ENCODE measurements at places on chromosomes 2 and 18.

DNA sequence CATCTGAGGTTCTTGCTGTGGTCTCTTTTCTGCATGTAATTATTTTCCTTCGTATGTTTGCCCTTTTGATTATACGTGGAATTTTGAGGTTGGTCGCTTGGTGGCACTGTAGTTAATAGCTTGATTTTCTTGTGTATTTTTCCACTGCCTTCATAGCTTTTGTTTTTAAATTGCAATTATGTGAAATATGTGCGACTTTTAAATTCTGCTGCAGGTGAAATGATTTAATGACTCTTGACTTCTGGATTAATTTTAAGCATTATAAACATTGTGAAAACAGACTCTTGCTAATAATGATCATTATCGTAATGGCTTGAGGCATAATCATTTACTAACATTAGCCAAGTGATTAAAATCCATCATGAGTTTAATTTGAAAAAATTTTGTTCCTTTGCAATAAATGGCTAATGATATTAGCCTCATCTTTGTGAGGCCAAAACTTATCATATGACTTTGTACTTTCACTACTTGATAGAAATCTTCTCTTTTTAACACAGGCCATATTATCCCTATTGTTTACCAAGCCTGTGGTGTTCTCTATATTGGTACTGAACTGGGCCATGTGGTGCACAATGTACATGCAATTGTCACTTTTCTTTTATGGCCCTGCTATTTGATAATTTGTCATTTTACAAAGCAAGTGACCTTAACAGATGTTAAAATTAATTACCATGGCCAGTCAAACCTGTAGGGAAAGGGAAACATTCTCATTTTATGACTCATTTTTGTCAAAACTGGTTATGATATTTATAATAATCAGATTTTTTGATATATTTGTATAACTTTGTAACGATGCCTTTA lies 62.8 kb upstream of the NEUROD1 start:
- DNase-seq, result peak; percentile 20

- no peak for DNase-seq
Observed at GRCh38 chr18:22387787-22388186, 29.9 kb downstream of the CTAGE1 start.

DNA sequence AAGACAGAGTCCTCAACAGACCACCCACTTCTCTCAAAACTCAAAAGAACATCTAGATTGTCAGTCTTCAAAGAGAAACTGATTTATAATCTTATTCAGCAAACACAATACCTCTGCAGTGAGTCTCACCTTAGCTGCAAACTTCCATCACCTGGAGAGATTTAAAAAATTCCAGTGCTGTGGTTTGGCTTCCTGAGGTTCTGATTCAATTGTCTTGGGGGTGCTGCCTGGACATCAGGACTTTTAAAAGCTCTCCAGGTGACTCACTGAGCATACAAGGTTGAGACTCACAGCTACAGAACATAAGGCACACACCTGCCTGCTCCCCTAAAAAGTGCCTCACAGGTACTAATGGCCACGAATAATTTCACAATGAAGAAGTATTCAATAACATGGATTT lies 40.3 kb downstream of the RNF152 start:
- no peak for DNase-seq

GRCh38 chr2:32271063-32271462 lies 6.4 kb upstream of the NLRC4 start:
- no peak for DNase-seq

DNA sequence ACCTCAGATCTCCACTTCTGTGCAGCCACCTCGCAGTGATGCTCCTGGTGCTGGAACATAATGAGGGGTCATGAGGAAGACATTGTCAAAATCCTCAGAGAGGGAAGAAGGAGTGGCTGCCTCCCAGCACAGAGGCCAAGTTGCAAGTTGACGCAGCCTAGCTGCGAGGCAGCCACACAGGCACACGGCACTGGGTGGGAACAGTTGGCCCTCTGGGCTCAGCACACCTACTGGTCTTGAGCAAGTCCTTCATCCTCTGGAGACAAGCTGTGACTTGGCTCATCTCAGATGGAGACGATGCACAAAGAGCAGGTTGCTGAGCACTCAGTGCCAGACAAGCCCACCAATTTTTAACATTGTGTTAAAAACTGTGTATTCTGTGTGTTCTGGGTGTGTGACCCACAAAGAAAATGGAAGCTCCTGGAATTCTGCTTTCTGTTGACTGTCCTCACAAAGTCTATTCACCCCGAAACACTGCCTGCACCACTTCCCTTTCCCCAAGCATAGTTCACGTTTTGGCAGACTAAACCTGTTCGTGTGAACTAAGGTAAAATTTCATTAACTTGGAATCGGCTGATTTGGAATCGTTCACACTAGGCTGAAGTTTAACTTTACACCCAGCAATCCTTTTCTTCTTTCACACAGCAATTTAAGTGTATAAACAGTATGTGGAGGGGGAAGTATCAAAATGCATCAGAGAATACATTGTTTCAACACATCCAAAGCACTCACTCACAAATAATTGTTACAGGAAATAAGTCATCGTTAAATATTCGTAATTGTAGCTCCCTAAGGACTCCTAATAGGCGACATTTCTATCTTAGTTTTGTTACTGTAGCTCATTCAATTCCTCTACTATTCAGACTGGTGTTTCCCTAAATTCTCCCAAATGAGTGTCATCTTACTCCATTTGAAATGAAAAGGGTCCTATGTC lies 266.6 kb upstream of the ID2 start:
- no peak for DNase-seq

DNA sequence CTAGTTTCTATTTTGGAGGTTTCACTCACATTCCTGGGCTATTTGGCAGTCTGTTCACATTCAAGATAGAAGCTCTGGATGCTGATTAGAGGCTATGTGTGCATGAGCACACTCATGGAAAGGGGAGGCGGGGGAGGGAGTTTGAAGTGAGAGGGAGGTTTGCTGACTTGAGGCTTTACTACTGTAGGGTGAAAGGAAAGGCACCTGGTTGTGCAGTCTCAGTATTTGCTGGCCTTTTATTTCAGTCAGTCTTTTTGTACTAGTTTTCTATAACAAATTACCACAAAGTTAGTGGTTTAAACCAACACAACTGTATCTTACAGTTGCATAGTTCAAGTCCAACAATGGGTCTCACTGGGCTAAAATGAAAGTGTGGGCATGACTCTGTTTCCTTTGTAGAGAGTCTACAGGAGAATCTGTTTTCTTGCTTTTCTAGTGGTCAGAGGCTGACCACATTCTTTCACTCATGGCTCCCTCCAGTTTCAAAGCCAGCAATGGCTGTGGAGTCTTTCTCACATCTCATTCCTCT lies 47.7 kb upstream of the NR4A2 start:
- DNase-seq, result no peak

- peak; percentile 20 for DNase-seq
Observed at GRCh38 chr2:174771631-174772471, 7.6 kb upstream of the CHRNA1 start.

DNA sequence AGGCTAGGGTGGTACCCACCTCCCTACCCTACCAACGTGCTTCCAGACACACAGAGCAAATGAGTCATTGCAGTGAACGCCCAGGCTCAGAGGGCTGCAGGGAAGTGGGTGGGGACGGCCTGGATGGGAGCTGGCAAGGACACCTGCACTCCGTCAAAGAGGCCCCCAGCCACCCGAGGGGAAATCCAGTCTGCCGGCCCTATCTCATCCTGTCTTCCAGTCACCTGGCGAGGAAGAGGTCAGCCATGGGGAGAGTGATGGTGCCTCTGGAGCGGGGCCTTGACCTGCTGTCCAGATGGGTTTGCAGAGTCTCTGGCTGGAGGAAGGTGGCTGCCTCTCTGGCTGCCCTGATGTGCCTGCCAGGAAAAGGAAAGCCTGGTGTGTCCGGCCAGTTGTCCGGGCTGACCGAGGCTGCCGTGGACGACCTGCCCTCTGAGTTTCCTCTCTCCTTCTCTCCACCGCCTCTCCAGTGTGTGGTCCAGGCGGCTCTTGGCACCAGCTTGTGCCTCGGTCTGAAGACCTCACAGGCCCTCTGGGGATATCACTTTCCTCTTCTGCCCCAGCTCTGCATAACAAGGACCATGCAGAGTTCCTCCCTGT lies 209.7 kb upstream of the COPS8 start:
- no peak for DNase-seq

- DNase-seq, result peak; percentile 40
Observed at GRCh38 chr2:96144481-96145035, 682 bp downstream of the DUSP2 start.

DNA sequence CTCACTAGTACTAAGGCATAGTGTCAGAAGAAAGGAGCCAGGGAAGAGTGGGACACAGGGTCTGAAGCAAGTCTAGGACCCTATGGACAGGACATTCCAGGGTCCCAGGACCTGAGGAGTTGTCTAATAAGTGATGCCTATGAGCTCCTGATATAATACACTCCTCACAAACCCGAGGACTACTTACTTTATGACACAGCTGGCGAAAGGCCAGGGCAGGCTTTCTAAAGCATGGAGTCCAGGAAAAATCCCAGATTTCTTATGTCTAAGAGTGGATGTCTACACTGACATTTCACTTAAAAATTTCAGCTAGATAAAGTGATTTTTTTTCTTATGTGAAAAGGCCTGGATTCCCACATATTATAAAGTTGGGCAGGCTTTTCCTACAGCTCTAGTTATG lies 502.2 kb upstream of the SETBP1 start:
- DNase-seq, result no peak

DNA sequence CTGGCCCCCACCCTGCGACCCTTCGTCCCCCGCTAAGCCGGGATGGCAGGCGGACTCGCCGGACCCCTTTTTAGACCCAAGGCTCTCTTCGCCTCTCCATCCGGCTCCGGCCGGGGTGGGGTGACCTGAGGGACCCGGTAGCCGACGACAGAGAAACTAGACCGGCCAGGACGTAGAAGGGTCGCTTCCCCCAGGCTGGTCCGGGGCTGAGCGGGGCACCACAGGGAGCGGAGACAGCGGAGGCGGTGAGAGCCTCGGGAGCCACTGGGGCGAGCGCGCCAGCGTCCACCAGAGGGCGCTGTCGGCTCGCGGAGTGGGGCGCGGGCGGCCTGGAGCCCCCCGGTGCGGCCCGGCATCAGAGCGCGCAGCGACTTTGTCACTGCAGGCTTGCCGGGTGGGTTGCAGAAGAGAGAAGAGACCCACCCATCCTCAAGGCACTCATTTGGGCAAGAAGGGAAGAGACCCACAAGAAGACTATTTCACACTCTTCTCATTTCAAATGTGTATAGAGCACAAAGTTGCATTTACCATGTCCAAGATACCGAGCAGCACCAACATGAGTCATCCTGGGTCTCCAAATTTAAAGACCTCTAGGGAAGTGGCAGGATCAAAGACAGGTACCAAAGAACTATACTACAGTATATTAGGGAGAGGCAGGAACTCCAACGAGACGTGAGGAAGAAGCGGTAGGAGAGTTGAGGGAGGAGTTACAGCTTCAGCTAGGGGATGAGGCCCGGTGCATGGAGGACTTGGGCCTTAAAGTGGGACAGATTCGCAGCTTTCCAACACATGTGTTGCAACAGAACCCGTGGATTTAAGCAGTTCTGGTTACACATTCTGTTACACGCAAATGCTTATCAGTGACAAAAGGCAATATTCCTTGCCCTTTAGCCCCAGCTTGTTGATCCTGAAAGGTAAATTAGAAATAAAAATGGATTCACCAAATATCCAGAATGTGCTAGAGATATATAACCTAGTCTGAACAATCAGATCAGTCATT lies 7.6 kb upstream of the PRKCE start:
- peak; percentile 69 for DNase-seq

GRCh38 chr2:121260370-121261154 lies 24.4 kb downstream of the TFCP2L1 start:
- no peak for DNase-seq

DNA sequence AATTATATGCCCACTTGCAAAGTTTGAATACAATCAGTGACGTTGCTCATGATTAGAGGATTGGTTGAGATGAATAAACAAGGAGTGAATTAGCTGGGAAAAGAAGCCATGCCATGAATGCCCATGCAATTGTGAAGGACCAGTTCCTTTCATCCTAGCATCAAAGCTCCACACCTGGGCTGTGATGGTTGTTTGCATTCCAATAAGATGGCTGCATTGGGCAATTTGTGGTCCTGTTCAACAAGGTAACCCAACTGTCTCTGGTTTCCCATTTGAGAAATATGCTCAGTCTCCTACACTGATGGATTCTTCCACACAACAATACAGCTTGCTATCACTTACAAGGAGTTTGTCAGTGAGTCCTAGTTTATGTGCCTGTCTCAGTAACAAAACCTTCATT lies 550.2 kb downstream of the STK39 start:
- no peak for DNase-seq

GRCh38 chr2:166805753-166806152 lies 82.5 kb upstream of the XIRP2 start:
- DNase-seq, result no peak

GRCh38 chr2:85523903-85524335 lies 15.0 kb upstream of the MAT2A start:
- no peak for DNase-seq

DNA sequence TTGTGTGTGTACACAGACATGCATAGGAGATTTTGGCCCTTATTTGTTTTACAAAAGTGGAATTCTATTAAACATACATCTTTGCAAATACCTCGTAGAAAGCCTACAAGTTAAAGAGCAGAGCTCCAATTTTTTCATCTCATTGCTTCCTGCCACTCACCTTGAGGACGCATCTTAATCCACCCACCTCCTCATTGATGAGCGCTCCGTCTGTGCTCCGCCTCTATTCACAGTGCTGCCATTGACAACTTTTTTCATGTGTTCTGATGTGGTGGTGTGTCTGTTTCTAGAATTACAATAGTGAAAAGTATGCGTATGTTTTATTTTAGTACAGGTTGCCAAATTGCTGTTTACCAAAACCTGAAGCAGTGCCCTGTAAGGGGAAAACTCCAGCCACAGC lies 36.3 kb downstream of the NEURL3 start:
- no peak for DNase-seq

- DNase-seq, result no peak
Observed at GRCh38 chr2:18430996-18431748, 129.3 kb downstream of the RDH14 start.

DNA sequence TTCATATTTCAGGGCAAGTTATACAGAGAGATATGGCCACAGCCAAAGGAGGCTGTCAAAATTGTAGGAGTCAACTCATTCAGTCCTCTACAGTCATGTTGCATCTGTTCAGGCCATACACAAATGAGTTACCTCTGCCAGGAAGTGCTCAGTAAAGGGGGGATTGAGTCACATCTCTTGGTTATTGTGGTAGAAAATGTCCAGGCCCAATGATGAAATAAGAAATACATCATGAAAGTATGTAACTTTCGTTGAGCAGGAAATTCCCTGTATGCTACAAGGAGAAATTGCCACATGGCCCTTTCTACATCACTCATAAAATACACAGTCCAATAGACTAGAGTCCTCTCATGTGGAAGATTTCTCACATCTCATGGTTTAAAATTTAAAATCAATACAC lies 103.9 kb upstream of the COL3A1 start:
- no peak for DNase-seq

GRCh38 chr2:199922856-199923255 lies 11.8 kb downstream of the C2orf69 start:
- no peak for DNase-seq

GRCh38 chr2:72350852-72351251 lies 203.2 kb upstream of the CYP26B1 start:
- no peak for DNase-seq

Measured in CD4-positive, alpha-beta T cell treated with Interleukin-4 for 1 hour (primary cell).